NCI-H345 (cell line): ENCODE measurements at places on chromosomes 4 and X.

DNA sequence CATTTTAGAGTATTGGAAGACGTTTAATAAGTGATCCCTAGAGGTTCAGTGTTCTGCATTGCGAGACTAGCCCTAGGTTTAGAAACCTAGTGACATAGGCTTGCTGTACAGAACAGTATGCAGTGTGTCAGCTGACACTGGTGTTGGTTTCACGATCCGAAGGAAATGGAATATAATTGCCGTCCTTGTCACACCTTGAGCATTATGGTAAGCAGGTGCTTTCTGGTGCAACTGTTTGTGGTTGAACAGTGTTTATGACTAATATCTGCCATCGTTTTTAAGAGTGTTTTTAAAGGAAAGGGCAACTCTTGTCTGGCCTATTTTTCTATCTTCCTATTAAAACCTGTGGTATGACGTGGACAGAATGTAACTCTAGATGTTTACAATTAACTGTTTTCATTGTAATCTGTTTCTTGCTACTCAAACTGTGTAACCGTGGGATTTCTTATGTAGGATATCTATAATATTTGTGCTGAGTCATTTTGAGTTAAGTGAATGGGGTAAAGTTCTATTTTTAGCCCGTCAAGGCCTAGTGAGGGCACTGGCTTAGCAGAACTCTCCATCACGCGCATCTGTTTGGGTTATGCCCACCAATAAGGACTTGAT is 53.8 kb upstream of the TBC1D14 start:
- no peak for DNase-seq

DNA sequence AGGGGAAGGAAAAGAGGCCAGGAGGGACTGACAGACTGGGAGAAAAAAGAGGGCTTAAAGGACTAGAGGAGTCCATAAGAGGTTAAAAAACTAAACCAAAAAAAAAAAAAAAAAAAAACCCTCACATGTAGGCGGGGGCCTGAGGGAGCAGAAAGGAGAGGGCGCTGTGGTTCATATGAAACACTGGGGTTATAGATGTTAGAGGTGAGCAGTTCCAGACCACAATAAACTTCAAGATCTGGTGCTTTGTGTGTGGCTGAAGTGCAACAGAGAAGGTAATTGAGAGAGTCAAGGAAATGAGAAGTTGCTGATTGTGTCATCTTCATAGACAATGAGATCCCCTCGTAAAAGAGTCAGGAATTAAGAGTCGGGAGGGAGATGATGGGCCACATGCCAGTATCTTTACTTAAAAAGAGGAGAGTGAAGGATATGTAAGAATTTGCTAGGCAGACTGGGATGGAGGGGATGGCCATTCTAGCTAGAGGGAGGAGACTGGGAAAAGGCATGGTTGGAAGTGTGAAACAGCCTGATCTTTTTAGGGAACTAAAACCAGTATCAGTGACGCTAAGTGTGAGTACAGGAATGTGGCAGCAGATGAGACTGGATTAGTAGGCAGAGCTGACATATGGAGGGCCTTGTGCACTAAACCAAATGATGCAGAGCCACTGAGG is 18.4 kb upstream of the OGT start:
- no peak for DNase-seq

GRCh38 chr4:41363384-41363981 is 106.8 kb downstream of the UCHL1 start:
- DNase-seq, result no peak

GRCh38 chr4:45688341-45688740 is 435.5 kb downstream of the GABRG1 start:
- DNase-seq, result no peak

- no peak for DNase-seq
Observed at GRCh38 chrX:47900833-47901232, 64.1 kb downstream of the ZNF81 start.

GRCh38 chr4:134807231-134807745 is 605.7 kb upstream of the PABPC4L start:
- no peak for DNase-seq

DNA sequence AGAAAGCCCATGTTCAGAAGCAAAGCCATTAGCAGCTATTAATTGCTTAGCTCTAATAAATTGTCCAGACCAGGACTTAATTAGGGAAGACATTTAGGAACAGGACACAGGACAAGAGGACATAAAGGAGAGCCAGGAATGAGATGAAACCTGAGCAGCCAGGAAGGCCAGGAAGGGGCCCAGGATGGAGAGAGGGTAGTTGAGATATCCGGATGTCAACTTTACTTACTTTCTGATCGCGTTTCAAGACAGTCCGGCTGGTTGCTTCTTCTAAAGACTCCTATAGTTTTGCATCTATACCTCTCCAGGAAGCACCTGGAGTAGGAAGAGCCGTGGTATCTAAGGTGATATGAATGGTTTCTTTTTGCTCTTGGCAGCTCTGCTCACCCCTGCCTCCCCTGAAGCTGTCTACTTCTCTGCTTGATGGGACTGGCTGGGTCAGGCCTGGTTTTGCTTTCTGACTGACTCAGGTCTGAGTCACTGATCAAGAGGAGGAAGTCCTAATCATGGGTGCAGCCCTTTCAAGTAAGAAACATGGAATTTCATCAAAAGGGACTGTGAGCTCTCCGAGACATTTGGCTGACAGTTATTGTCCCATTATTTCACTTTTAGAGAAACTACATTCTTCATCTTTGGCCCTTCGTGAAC is 733.3 kb downstream of the RPA4 start:
- DNase-seq, result no peak

GRCh38 chr4:7658341-7659204 is 223.8 kb upstream of the PSAPL1 start:
- no peak for DNase-seq

DNA sequence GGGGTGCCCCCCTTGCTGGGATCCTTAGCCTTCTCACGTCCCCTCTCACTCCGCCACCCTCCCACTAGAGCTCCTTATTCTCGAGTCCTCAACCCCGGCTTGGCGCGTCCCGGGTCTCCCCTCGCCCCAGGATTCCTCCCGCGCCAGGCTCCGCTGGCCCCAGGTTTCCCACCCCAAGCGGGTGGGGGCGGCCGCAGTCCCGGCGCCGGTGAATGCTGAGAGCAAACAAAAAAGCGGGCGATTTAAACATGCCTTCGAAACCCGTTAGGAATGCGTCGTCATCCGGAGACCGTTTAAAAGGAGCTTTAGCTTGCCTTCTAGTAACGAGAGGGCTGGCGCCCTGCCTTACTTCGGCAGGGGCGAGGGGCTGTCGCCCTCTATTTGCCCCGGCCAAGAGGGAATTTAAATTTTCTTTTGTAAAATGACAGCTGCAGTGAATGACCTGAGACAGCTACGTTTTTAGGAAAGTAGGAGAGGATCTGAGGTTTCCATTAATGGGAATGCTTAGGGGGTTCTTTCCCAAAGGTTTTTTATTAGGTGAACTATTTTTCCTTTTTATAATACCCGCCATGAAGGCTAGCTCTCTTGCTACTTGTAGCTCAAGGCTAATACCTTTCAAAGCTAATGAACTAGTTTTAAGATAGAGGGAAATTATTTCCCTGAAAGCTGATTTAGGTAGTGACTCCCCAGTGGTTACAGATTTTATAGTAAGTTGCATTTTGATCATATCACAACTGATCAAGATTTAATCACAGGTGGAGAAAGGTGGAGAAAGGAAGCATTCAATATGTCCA is 3.1 kb downstream of the JADE1 start:
- DNase-seq, result peak; percentile 63

DNA sequence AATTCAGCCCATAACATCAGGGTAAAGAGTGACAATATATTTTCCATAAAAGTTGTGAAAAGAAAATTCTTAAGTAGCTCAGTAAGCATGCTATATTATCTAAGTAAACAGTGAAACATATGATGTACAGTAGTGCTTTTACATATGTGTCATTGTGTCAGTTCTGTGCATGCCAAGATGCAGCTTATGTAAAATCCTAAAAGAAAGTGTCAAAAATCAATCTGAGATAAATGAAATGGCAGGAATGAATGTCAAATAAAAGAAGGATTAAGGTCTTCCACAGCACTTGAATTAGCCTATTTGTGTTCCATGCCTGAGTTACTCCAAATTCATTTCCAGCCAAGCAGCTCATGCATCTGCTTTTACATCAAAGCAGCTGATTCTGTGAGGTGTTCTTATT is 452.7 kb upstream of the HS3ST1 start:
- peak; percentile 15 for DNase-seq

GRCh38 chrX:30620980-30621618 is 32.1 kb upstream of the GK start:
- no peak for DNase-seq

- DNase-seq, result no peak
Observed at GRCh38 chr4:39525822-39526690, 1.2 kb downstream of the UGDH start.

- DNase-seq, result no peak
Observed at GRCh38 chr4:81469781-81470455, 1.8 kb downstream of the RASGEF1B start.

DNA sequence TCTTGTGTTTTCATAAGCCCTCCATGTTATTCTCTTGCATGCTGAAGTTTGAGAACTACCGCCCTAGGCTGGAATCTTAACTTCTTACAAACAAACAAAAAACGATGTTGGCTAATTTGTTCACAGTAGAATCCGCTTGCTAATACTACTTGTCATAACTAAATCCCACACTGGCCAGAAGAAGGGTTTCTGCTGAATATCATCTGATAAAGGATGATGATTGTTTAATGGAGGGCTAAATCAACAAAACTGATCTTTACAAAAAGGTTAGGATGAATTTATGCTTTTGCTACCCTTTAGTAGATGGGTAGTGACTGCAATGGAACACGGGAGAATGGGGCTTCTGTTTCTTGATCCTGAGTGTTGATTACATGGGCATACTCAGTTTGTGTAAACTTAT is 42.3 kb downstream of the SPATA4 start:
- DNase-seq, result no peak

DNA sequence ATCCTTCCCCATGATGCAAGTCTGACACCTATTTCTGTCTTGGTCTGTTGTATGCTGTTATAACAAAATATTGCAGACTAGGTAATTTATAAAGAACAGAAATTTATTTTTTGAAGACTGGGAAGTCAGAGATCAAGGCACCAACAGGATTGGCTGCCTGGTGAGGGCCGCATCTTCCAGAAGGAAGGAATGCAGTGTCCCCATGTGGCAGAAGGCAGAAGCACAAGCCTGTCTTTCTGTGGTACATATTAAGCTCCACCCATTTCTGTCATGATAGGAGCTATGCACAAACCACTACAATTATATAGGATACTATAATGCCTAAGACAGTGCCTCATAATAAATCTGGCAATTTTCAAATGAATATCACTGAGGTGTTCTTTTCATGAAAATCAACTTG is 502.3 kb upstream of the DIAPH2 start:
- DNase-seq, result no peak

DNA sequence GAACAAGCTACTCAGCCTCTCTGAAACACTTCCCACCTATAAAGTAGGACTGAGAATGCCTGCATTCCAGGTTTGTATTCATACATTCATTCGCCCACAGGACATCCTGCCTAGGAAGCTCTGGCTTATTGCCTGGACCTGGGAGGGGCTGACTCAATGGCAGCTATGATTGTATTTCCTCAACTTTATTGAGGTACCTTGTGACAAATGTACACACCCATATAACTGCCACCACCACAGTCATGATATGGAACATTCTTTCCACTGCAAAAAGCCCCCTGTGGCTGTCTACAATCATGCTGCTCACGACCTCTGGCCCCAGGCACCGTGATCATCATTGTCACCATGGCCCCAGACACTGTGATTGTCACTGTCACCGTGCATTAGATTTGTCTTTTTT is 68.3 kb downstream of the ABLIM2 start:
- no peak for DNase-seq

DNA sequence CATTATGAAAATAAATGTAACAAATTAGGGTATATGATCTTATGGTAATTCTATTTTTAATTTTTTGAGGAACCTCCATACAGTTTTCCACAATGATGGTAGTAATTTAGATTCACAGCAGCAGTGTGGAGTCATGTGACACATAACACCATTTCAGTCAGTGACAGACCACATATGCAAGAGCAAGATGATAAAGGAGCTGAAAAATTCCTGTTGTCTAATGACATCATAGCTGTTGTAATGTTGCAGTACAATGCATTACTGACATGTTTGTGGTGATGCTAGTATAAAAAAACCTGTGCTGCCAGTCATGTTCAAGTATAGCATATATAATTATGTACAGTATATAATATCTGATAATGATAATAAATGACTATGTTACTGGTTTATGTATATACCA is 28.5 kb downstream of the EMCN start:
- DNase-seq, result no peak

DNA sequence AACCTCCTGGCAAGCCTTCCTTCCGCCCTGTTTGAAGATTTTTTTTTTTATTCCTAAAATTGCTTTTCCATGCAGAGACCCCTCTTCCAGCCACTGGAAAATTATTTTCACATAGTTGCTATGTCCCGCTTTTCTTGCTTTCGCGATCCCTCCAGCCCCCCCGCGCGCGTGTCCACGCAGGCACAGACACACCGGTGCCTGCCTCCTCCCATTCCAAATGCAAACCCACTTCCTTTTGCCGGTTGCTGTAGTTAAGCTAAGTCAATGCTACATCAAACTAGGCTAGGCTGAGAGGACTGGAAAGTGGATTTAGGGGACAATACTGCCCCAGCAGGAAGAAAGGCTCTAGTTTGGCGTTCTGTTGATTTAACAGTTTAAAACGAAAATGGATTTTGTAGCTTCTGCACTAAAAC is 111.0 kb downstream of the DHX15 start:
- peak; percentile 41 for DNase-seq

DNA sequence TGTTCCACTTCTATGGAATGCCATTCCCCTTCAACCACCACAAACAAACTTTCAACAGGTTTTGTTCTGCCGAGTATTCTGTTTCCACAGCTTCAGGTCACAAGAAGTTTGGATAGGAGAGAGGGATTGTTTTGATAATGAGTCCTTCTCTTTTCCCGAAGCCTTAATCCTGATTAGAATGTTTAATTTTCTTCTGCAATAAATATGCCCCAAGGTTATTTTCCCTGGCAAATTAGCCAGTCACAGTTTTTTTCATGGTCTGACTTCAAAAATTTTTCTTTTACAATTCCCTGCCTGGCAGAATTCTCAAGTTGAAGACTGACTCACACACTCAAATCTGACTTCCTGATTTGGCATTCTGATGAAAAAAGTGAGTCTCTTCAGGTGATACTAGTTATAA is 33.1 kb upstream of the EDNRA start:
- DNase-seq, result no peak

DNA sequence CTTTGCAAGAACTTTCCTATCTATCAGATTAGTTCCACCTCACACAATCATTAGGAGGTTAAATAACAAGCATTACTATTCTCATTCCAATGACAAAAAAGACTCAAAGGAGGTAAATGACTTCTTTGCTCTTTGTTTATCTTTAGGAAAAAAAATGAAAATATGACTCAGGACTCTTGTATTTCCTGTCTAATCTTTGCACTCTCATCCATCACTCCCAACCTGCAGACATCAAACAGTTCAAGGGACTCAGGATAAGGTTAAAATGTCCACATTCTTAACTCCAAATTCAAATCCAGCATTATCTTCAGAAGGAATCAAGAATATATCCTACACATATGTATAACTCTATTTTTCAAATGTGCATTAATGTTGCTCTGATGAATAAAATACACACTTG is 139.6 kb downstream of the UNC5C start:
- no peak for DNase-seq

GRCh38 chrX:8820910-8821527 is 19.8 kb upstream of the FAM9A start:
- DNase-seq, result no peak
